ENCODE measurements at places on chromosomes 5 and 9.
A peak's percentile ranks its signal among the peaks of the same experiment; 100 is the strongest.

DNA sequence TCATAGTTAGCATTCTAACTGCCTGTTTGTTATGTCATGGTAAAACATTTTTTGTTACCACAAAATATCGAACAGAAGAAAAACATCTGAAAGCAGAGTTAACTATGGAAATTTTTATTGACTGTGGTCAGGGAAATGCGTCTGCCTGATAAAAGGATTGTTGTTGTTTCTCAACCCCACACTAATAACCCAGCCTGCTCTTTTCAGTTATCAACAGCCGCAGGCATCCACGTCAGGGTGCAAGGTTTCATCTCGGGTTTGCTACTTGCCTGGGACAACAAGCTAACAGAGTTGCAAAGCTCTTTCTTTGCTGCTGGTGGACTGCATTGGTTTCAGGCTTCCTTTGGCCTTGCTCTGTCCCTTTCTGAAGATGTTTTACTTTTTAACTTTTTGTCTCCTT is 969.2 kb downstream of the CDH18 start:
- DNase-seq: no peak

DNA sequence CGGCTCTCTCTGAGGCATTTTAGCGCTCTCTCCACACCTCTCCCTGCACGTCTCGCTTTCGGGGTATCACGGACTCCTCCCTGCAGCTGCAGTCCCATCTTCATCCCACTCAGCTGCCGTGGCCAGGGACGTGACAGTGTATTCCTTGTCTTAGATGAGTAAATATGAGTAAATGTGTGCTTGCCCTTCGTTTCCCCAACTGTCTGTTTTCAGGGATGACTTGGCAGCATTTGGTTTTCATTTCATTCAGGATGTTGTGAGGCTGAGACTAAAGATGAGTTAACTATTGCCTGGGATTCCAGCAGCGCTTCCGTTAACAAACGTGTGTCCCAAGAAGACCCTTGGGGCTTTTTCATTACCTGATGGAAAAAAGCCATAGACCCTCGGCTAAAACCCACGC is 29.5 kb downstream of the GDNF start:
- DNase-seq: no peak

GRCh38 chr5:149834246-149834855 is 104.2 kb downstream of the PPARGC1B start:
- DNase-seq: peak; percentile 41

DNA sequence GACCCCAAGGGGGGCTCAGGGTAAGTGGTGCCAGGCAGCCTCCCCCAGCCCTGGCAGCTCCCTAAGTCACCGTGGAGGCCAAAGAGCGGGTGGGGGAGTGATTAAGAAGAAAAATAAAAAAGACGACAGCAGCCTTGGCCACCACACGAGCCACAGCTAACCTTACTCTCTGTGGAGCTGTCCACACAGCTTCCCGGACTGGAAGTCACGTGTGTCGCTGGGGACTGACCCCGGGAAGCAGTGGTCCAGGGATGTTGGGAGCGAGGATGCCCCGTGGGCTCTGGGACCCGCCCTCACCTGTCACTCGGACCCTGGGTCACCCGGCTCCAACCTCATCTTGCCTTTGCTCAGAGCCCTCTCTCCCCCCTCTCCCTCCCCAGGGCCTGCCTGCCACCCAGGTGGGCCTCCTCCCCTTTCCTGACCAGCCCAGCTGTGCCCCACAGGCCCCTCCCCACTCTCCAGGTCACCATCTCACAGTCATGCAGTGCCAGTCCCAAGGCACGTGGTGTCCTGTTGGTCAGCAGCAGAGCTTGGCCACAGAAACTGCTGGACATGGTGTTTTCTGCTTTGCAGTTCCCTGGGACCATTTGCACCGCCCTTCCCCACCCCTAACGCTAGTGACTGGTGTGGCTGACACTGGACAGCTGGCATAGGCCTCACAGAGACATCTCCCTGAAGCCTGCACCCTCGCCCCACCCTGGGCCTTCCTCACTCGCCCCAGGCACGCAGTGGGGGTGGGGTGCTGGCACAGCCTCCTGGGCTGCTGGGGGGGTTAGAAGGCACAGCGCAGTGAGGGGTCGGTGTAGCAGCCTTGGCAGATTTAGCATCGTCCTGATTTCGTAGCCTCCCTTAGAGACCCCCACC is 9.8 kb upstream of the EXOC3 start:
- peak; percentile 27 for DNase-seq

- DNase-seq: no peak
Observed at GRCh38 chr5:98416541-98416940, 356.9 kb upstream of the RGMB start.

DNA sequence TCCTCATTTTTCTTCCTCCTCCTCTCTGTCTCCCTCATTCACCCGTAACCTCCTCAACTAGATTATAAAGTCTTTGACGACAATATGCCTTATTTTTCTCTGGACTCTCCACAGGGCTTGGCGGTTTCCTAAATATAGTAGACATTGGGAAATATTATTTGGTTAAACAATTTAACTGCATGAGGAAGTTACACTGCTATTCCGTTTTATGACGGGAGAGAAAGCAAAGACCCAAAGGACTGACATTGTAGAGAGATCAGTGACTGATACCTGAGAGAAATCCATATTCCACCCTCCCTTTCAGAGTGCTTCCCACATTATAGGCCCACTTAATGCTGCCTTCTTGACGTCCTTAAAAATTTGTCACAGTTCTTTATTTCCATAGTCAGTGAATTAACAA is 51.2 kb downstream of the GDA start:
- no peak for DNase-seq

DNA sequence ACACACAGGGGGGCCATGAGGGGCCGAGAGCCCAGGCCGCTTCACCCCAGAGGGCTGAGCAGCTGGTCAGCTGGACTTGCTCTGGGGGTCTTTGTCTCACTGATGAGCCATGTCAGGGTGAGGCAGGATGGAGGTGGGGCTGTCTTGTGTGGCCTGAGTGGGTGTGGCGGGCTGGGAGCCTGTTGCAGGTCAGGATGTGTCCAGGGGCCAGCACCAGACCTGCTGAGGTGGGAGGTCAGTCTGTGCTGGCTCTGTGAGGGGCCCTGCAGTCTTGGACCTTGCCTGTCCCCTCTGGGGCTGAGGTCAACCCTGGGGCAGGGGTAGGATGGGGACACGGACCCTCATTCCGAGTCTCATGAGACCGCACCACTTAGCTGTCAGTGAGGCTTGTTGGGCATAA is 56.9 kb downstream of the RXRA start:
- no peak for DNase-seq

DNA sequence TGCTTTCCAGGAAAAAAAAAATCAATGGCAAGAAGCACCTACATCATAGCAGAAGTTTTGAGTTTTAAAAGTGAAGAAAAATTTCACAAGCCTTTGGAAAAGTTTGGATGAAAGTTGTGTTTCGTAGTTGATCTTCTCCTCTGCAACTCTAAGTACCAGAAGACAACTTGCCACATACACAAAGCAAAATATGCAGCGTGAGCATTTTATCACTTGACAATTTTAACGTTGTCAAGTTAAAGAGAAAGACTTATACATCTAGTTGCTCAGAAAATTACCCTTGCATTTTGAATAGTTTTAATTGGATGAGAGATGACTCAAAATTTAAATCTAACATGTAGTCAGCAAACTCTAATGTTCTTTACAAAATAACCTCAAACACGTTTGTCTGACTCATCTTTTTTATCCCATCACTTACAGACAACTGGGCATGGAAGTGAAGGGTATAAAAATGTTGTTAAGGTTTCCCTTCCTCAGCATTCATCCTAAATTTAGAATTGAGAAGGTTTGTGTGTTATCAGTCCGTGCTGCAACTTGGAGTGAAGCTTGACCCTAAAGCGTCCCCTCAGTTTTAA is 213.4 kb downstream of the MARCHF11 start:
- no peak for DNase-seq

DNA sequence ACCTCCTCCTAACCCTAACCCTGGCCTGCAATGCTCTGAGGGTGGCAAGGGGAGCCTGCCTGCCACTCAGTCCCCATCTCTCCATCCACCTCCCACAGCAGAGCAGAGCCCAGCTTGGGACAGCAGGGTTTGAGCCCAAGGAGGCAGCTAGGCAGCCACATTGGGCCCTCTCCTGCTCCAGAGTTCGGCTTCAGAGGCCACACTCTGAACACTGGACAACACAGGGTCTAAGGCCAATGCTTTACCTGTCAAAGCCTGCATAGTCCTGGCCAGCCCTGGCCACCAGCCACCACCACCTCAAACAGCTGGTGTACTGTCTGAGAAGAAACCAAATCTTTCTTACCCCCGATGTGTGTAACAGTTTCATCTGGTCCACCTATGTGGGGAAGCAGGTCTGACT is 5.2 kb downstream of the BICD2 start:
- DNase-seq: no peak

- no peak for DNase-seq
Observed at GRCh38 chr9:1002678-1003077, 26.2 kb downstream of the DMRT3 start.

DNA sequence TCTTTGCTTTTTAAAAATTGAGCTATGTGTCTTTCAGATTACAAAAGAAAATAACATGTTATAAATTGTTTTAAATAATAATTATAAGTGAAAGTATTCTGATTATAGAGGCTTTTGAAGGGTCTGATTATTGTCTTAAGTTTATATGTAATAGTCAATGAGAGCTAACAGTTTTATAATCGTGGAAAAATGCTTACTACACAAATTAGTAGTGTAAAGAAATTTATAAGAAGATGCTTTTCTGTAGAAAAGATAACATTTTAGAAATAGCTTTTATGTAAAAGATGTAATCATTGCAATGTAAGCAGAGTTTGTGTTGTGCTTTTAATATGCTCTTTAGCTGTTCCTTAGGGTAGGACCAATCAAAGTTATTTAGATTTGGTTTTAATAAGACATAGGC is 18.6 kb downstream of the RBM27 start:
- no peak for DNase-seq

GRCh38 chr9:6723881-6724420 is 33.8 kb upstream of the KDM4C start:
- DNase-seq: no peak

DNA sequence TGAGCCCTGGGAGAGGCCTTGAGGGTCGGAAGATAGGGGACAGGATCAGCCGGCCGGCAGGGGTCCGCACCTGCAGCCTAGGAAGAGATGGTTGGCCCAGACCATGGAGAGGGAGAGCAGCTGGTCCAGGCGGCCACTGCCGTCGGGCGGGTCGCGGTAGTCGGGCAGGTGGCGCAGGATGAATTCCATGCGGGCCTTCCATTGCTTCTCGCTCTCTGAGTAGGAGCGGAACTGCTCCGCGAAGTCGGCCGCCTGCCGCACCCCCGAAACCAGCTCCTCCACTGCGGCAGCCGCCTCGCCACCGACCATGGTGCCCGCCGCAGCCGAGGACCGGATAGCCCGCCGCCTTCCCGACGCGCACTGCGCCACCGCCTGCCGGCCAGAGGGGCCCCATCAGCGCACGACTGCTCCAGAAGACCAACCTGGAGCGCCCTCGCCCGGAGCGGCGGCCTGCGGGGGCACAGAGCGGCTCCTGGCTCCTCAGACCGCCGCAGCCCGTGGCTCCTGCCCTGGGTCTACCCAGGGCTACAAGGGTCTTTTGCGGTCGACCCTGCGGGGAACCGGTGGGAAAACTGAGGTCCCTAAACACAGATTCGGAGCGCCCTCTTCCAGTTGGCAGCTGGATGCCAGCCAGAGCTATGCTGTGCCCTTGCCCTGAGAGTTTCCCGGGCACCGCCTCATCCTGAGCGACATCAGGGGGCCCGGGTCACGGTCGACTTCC is at the start of gene CDKN2AIPNL:
CDKN2AIPNL (minus strand) TSS at position 336 of the 721 bp plus-strand sequence; CDS start at position 309, 27 bp downstream.
- DNase-seq: peak; percentile 88

- no peak for DNase-seq
Observed at GRCh38 chr9:72856972-72857623, 95.8 kb downstream of the ALDH1A1 start.

DNA sequence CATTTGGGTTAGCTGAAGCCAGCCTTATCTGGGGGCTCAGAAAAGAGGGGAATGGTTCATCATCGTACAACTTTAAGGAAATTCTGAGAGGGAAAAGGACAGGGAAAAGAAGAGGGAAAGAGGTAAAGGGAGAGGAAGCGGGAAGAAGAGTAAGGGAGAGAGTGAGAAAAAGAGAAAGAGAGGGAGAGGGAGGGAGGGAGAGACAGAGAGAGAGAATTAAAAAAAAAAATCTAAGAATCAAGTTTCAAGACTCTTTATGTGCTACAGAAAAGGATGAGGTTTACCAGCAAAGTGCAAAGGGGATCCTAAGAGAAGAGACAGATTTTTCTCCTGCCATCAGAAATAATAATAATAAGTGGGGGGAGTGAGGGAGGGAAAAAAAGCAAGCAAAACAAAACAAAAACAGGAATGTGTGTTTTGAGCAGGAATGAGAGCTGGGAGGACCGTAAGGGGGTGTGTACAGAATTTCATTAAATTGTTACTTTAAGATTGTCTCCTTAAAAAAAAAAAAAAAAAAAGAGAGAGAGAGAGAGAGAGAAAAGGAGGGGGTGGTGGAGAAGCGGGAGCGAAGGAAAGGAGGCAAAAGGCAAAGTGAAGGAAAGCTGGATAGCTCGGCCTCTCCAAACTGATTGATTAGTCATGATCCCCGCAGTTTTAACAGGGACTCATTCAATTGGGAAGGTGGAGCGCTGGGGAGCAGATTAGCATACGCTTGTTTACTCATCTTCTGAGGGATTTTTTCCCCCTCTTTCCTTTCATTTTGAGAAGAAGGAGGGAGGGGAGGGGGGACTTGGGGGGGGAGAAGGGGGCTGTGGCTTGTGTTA is 438 bp upstream of the PAPPA start:
- no peak for DNase-seq

GRCh38 chr9:22084336-22085035 is 75.4 kb upstream of the CDKN2B start:
- no peak for DNase-seq

DNA sequence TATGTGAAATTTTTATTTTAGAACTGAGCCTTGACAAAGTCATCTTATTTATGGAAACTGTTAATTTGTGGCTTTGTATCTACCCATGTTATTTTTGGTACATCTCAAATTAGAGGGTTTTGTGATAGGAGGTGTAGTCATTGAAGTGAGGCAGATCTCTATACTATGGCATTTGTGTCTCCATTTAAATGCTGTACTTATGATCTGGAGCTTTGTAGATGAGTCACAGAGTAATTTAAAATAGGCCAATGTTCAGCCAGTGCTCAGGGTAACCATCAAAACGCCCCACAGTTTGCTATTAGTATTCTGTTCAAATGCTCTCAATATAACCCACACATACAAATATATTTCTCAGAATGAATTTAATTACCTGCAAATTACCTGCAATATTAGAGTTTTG is 351.5 kb upstream of the KLF9 start:
- DNase-seq: no peak

GRCh38 chr9:133116346-133117231 is 4.5 kb downstream of the RALGDS start:
- DNase-seq: no peak

- DNase-seq: no peak
Observed at GRCh38 chr5:102796009-102796408, 40.9 kb downstream of the PAM start.

DNA sequence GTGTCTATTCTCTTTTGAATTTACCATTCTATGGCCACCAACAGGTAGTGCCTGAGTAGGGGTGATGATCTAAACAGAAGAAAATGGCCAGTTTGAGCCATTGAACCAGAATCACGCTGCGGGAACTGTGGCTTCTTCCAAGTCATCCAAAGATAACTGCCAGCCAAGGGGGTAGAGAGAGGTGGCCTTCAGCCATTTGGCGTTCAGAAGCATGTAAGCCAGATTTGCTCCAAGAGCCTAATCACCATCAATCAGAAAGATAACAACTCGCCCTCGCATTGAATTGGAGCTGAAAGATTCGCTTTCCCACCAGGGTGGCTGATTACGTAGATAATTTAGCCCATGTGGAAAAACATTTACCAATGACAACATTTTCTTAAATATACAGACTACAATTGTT is 1302.7 kb upstream of the DMAC1 start:
- no peak for DNase-seq
